ENCODE measurements at places on chromosomes 11 and 22.

DNA sequence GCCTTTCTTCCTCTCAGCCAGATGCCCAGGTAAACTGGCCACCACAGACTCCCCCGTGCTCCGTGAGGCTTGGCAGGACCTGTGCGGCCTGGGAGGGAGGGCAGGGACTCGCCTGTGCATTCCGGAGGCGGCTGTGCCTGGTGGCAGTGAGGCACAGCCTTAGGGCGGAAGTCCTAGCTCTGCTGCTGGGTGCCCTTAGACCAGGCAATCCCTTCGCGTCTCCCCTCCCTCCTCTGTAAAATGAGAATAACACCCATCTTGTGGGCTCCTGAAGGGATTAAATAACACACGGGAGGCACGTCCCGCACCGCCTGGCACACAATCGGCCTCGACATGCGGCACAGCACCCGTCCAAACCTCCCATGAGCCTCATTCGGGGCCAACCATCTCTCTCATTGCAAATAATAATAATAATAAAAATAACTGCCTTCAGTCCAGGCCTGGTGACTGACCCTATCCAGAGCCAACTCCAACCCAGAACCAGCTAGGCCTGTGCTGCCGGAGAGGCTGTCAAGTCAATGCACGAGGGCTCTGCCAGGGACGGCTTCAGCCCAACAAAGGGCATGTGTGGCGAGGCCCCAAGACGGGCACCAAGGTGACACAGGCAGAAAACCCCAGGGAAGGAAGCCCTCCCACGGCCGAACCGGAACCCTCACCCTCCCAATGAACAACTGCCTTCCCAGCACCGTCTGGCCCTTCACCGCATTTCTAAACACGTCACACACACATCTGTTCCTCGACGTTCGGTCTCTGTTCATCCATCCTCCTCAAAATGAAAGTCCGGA lies 8.2 kb downstream of the LTO1 start:
- DNase-seq: no peak

DNA sequence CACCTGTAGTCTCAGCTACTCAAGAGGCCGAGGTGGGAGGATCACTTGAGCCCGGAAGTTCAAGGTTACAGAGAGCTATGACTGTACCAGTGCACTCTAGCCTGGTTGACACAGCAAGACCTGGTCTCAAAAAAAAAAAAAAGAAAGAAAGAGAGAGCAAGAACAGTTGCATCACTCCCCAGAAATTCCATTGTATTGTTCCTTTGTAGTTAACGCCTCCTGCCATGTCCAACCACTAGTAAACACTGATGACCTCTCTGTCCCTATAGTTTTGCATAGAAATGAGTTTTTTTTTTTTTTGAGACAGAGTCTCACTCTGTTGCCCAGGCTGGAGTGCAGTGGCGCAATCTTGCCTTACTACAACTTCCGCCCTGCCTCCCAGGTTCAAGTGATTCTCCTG lies 10.8 kb downstream of the PATL1 start:
- DNase-seq: no peak

- no peak for DNase-seq
Observed at GRCh38 chr11:106021181-106021966, 666 bp downstream of the MSANTD4 start.

DNA sequence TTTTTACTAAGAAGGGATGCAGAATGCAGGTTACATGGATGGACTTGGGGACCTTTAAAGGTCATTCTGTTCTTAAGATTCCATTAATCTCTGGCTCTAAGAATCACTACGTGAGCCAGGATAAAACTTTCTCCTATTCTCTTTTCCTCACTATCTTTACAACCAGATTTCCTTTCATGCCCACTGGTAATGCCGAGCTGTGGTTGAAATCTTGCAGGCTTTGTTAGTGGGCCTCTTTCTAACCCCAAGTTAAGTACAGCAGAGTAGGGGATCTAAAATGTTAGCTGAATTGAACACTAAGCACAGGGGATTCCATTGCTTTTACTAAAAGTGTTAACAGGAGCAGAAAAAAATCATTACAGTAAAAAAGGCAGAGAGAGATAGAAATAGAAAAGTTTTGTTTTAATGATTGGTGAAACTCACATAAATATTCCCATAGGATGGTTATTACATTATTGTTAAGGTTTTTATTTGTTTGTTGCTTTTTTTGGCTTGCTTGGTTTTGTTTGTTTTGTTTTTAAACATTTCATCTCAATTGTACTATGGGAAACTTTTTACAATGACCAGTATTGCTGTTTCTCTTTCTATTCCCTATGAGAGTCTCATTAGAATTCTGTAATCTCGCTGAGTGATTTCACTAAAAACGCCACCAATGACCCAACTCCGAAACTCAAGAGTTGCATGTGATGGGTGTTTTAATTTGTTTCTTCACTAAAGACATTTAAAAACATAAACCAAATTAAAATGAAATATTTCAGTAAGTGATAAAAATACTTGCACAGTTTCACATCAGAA lies 54.1 kb upstream of the HTATIP2 start:
- no peak for DNase-seq

All from GM18507 (cell line).